ENCODE measurements at places on chromosomes 11 and 22.

- DNase-seq: no peak
These were observed 32.3 kb upstream of the CCDC89 start for GRCh38 chr11:85718126-85718943.

DNA sequence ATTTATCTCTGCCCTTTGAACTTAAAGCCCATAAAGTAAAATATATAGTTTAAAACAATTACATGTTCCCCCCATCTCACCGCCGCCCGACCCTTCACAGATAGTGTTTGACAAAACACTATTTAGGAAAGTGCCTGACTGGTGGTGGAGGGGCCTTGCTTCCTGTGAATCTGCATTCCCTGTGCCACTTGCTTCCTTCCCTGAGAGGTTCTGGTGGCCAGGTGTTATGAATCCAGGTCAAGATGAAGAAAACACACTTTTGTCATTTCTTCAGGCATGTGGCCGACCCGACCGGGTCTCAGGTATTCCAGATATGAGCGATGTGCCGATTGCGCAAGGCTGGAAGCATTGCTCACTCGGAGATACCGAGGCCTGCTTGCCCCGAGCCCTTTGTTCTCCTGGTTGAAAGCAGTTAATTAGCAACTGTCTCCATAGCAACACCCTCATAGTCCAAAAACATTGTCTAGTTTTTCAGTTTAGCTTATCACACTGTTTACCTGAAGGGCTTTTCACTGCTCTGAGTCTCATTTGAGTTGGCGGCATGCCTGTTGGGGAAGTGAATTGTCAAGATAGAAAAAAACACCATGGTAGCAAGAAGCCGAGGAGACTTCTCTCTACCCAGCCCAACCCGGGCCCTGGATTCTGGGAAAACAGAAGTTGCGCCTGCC lies 128.3 kb downstream of the TEAD1 start:
- peak; percentile 93 for DNase-seq

- no peak for DNase-seq
These were observed 23.9 kb downstream of the GLB1L2 start for GRCh38 chr11:134355656-134356055.

- DNase-seq: no peak
These were observed 8.9 kb downstream of the TMEM218 start for GRCh38 chr11:125102510-125102909.

GRCh38 chr11:3989921-3990290 lies 104.7 kb upstream of the RRM1 start:
- DNase-seq: no peak

GRCh38 chr11:31810779-31811647 lies at the start of gene PAX6:
Gene PAX6, minus strand, starts transcription at chr11:31811322. Its CDS starts 4,911 bp downstream, at chr11:31806411.
- DNase-seq: peak; percentile 49

GRCh38 chr11:123179586-123179985 lies 15.5 kb downstream of the CLMP start:
- no peak for DNase-seq

- DNase-seq: no peak
These were observed 1060.0 kb downstream of the TBC1D22A start for GRCh38 chr22:47822422-47822821.

GRCh38 chr11:133697161-133697560 lies 148.2 kb downstream of the SPATA19 start:
- DNase-seq: no peak
